ENCODE measurements at places on chromosomes 12 and 14.
A peak's percentile ranks its signal among the peaks of the same experiment; 100 is the strongest.

- peak; percentile 98 for DNase-seq
Observed at GRCh38 chr14:31263485-31264133, 56.0 kb upstream of the HECTD1 start.

GRCh38 chr12:16323638-16324037 is 23.8 kb upstream of the MGST1 start:
- DNase-seq = peak; percentile 5

DNA sequence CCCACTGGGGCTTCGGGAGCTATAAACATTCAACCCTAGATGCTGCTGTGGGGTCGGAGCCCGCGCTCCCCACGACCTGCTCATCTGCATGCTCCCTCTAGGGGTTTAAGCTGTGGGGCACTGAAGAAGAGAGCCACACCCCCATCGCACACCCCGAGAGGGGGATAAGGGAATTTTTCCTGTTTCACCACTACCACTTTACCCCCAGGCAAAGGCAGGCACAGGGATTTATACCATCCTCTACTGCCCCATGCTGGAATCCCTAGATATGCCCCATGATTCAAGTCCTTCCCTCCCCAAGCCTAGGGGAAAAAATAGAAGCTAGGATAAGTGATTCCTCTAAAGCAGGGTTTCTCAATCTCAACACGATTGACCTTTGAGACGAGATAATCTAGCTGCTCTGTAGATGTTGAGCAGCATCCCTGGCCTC is 59.9 kb upstream of the CCDC60 start:
- DNase-seq = no peak

DNA sequence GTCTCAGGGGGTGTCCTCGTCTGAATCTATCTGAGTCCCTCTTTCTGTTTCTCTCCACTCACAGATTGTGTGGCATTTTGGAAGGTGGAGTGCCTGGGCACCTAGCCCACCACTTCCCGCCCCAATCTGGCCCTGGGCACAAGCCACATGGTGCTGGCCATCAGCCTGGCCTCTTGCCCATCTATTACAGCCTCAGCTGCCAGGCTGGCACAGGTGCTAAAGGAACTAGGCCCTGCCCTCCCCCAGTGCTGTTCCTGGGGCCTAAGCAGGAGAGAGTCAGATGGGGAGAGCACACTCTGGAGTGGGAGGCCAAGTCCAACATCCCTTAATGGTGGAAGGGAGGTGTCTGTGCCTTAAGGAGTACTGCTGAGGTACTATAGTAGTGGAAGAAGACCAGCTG is 8.3 kb upstream of the CALCOCO1 start:
- no peak for DNase-seq

DNA sequence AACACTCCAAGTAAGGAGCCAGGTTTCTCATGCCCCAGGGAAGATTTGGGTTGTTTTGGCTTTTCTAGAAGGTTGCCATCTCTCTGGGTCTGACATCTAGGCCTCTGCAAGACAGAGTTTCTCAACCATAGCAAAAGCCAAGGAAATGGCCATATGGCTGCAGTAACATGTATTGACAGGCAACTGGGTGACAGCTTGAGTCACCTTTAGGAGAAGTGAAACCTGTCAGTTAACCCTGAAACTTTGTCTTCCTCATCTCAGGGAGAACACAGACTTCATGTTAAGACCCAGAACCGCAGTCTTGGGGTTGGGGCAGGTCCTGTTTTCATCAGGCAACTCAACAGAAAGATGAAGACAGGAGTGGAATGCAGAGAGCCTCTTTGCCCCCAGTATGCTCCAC is 46.0 kb upstream of the PLBD1 start:
- no peak for DNase-seq

GRCh38 chr12:47356129-47356700 is 276.5 kb upstream of the AMIGO2 start:
- DNase-seq = no peak

- no peak for DNase-seq
Observed at GRCh38 chr12:110312581-110313360, 31.7 kb downstream of the ATP2A2 start.

DNA sequence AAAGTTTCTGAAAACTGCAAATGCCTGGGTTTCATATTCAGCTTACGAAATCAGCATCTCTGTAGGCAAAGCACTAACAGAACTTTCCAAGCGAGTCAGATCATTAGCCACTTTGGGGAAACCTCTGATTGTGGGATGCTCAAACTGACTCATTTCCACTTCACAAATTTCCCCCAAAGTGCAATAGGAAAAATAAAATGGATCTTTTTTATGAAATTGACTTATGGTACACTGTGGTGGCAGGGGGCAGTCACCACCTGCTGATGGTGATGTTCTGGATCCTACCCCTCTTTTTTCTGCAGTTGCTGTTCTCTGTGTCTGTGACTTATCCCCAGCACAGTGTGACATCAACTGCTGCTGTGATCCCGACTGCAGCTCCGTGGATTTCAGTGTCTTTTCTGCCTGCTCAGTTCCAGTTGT is 5.6 kb downstream of the TCTN1 start:
- DNase-seq = no peak

DNA sequence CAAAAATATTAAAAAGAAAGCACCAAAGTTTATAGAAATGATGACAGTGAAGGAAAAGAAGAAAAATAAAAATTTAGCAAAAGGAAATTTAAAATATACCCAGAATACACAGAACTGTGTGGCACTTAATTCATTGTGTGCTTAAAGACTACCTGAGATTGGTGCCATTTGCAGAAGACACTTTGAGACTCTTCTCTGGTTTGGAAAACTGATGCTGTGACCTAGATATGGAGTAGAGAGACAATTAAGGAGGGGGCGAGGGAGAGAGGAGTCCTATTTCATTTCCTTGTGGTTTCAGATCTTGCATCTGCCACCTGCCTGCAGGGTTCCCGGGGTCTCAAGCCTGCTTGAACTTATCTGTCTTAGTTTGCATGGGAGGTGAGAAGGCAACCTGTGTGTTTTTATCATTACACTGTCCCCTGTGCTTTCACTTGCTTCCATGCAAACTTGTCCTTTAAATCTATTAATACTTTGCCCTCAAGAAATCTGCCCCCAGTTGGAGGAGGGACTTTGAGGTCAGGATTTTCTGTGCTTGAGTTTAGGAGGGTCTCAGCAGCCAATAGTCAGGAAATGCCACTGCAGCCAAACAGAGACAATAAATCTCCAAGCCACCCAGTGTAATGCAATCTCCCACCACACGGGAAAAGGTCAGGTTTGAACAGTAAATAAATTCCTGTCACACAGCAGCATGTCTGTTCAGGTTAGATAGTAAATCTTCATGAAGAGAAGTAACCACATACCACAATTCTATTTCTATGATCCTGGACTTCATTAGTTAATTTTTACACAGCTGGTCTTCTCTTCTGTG is 119.4 kb downstream of the CAND1 start:
- DNase-seq = no peak

GRCh38 chr12:127903146-127903545 is 363.8 kb upstream of the TMEM132C start:
- DNase-seq = peak; percentile 65

DNA sequence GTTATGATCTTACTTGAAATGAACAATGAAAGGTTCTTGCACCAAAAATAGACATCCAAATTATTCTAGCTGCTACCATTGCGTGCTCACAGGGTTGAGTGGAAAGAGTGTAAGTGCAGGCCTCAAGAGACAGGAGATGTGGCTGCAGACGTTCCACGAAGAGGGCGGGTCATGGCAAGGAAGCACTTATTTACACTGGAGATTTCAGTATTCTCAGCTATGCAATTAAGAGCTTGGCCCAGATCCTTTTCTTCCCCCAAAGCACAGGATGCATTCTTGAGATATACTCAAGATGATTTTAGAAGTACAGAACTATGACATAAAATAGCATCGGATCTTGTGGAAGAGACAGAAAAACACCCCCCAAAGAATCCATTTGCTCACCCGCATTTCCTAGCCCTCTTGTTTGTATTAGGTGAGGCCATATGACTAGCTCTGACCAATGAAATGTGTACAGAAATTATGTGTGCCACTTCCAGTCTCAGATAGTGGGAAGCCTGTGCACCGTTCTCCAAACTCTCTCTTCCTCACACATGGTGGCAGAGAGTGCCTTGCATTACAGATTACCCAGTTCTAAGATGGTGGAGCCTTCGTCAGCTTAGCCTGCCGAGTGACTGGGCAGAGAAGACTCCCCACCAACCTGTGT is 261.4 kb downstream of the TTC8 start:
- DNase-seq = no peak

- peak; percentile 81 for DNase-seq
Observed at GRCh38 chr12:54977155-54977554, 7.4 kb downstream of the TESPA1 start.

DNA sequence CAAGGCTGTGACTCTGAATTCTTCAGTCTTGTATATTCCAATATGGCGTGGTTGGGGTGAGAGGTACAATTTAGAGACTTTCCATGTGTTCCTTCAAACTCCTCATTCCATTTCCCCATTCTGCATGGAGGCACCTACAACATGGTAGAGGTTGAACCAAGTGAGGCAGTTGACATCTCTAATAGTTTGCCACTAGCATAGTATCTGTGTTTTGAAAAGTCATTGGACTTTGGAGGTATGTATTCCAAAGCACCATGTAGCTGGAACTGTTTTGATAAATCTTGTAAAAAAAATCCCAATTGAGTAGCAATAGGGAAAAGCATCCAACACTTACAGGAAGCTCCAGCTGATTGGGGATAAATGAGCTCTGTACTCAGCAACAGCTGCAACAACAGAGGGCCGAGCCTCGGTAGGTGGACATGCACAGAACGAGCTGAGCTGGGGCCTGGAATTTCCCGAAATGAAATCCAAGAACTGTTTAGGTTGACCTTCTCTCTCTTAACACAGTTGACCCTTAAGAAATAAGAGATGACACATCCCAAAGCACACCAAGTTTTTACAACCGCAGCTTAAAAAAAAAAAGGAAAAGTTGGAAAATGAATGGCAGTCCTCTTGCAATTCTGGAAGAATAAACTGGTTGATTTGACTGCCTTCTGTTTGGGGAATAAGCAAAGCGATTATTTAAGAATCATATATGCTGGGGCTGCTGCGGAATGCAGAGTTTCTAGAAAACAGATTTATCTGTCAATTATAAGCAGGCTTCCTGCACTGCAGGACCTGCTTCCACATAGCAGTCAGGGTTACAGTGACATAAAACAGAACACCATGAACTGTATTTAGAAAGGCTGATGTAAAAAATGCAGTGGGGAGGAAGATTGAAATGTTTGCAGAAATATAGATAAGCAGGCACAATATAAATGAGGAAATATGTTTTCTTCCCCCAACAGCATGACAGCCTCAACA is 194.6 kb upstream of the KRR1 start:
- peak; percentile 88 for DNase-seq

- no peak for DNase-seq
Observed at GRCh38 chr14:21686468-21686867, 12.8 kb upstream of the OR4E1 start.

DNA sequence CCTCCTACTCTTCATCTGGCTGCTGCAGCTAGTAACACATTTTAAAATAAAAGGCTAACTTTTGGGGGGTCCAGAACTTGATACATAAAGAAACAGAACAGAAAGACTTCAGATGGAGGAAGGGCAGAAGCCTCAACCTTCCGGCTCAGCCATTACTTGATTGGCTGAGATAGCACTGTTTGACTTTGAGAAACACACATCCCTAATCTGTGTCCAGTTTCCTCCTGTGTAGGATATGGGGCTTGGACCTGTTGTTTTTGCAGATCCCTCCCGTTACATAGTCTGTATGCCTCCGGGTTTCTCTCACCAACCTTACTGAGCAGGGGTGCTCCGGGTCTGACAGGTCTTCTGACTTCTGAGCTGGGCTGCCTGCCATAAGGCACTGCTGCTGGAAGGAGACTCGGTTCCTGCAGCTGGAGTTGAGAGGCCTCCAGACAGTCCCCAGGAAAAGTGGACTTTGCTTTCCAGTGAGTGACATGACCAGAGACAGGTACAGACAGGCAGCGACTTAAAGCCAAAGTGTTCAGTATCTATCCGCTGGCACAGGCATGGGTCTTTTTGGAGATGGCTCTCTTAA is 8.3 kb upstream of the ZNF641 start:
- no peak for DNase-seq

GRCh38 chr12:3777206-3777809 is 24.4 kb upstream of the CRACR2A start:
- peak; percentile 61 for DNase-seq
